Activated T-cell treated with anti-CD3 and anti-CD28 coated beads, Interleukin-2, amount 50 U/mL, for 72 hours (primary cell): ENCODE measurements at places on chromosomes 7 and 10.
A peak's percentile ranks its signal among the peaks of the same experiment; 100 is the strongest.

DNA sequence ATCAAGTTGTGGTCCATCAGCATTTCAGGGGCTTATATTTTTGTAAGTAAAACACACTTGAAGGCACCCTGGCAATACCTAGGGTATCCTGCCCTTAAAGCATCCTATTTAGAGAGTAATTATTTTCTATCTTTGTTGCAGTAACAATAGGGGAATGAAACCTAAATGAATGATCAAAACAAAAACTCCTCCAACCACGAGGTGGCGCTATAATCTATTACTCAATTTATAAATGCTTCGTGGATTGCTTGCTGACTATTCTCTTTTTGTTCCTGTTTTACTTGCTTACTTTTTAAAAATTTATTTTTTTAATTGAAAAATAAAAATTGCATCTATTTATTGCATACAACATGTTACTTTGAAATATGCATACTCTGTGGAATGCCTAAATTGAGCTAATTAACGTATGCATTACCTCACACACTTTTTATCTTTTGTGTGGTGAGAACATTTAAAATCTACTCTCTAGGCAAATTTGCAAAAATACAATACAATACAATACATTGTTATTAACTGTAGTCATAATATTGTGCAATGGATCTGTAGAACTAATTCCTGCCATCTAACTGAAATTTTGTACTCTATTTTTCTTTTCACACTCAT lies 147.7 kb upstream of the BMPER start:
- peak; percentile 27 for DNase-seq

- DNase-seq = peak; percentile 42
Measured at GRCh38 chr7:130649004-130649790, 19.4 kb downstream of the COPG2 start.

DNA sequence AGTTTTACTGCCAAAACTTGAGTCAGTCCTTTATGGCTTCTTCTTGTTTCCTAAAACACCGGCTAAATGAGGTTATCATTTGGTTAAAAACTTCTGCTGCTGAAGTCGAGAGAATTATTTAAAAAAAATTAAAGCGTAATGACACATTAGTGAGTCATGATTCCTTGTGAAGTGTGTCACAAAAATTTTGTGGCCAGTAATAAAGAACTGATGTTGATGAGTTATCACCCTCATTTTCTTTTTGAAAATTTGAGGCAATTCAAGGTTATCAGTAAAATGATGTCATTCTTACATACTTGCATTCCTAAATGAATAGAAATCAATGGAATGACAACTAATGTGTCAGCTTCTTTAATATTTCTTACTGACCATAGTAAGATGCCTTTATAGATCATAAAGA lies 427.4 kb downstream of the SORCS3 start:
- no peak for DNase-seq

DNA sequence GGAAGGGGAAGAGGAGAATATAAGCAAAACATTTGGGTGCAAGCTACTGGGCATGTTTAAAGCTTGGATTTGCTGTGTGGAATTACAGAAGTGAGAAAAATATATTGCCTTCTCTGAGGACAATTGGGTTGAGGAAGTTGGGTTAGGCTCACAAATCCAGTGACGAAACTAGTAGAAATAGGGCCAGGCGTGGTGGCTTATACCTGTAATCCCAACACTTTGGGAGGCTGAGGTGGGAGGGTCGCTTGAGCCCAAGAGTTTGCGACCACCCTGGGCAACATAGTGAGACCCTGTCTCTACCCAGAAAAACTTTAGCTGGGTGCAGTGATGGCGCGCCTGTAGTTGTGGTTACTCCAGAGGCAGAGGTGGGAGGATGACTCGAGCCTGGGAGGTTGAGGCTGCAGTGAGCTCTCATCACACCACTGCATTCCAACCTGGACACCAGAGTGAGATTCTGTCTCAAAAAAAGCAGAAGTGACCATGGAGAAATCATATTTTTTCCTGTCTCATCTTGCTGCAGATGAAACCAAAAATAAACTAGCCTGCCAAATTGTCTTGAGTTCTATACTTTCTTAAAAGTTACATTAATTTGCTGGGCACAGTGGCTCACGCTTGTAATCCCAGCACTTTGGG lies 22.4 kb downstream of the NRBF2 start:
- DNase-seq = no peak

GRCh38 chr10:128052696-128053095 lies 73.5 kb downstream of the MKI67 start:
- DNase-seq = no peak

GRCh38 chr10:128514536-128514935 lies 388.3 kb upstream of the MKI67 start:
- DNase-seq = no peak

- no peak for DNase-seq
Measured at GRCh38 chr7:50281680-50282445, 22.7 kb upstream of the IKZF1 start.

DNA sequence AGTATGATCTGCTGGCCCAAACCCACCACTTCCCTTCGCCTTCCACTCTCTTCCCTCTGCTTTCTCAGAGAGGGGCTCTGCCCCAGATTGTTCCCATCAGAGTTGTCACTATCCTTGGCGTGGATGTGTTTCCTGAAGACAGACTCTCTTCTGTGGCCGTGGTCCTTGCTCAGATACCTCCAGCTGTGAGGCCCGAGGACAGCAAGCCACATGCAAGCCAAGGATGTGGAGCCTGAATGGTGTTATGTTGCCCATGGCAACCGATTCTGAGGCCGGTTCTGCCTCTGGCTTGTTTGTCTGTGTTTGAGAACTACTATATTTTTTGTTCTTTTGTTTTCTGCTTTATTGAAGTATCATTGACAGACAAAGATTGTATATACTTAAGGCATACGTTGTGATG lies 247.4 kb upstream of the PODXL start:
- no peak for DNase-seq

DNA sequence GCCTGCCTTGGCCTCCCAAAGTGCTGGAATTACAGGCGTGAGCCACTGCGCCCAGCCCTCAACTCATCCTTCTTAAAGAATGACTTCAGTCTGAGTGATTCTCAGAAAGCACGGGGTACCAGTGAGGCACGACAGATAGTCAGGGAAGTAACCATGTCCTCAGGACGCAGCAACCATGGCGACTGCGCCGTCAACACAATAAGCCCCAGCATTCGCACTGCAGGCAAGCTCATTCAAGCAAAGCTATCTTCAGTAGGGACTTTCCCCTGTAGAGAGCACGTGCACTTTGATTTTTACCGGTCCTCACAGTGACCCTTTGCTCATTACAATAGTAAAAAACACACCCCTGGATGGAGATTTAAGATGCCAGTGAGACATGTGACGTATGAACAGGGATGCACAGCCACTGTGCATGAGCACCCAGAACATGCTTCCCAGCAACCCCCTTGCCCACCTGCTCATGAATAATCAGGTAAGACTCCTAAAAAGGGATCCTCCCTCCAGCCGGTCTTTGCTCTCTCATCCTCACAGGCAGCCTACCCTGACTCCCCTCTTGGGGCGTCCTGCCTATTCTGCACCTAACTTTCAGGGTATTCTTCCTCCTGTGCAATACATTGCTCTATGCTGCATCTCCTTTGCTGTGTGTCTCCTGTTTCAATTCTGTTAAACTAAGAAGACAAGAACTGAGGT lies 9.1 kb downstream of the WDR86 start:
- DNase-seq = no peak

- DNase-seq = no peak
Measured at GRCh38 chr7:152869041-152869676, 109.6 kb downstream of the ACTR3B start.

DNA sequence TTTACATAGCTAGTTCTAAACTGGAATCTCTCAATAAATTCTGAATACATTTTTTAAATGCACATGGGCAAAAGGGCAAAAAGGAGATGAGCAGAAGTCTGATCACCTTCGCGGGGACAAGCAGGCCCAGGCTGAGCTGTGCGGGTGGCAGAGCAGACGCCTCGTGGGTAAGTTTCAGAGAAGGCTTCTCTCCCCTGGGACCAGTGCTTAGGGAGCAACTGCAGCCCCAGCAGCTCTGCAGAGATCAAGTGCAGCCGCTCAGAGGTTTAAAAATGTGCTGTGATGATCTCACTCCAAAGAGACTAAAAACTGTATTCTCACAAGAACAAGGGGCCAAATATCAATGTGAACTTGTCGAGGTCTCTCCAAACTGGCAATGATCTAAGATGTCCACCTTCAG lies 264.3 kb upstream of the RNF32 start:
- DNase-seq = no peak

DNA sequence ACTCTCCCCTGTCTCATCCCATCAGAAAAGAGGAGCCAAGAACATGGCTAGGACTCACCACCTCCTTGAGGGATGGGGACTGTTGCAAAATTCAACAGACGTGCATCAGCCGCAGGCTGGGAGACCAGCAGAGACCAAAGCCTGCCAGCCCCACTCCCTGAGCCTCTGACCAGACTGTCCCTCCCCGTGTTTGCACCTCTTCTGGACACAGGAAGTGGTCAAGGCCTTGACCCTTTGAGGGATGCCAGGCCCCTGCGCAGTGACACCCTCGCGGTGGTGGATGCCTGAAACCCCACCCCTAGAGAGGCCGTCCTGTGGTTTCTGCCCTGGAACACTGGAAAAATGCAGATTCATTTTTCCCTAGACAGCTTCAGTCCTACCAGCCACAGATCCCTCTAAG lies 128.4 kb upstream of the TCF7L2 start:
- no peak for DNase-seq

GRCh38 chr7:26978146-26978545 lies 113.8 kb upstream of the SKAP2 start:
- DNase-seq = no peak

DNA sequence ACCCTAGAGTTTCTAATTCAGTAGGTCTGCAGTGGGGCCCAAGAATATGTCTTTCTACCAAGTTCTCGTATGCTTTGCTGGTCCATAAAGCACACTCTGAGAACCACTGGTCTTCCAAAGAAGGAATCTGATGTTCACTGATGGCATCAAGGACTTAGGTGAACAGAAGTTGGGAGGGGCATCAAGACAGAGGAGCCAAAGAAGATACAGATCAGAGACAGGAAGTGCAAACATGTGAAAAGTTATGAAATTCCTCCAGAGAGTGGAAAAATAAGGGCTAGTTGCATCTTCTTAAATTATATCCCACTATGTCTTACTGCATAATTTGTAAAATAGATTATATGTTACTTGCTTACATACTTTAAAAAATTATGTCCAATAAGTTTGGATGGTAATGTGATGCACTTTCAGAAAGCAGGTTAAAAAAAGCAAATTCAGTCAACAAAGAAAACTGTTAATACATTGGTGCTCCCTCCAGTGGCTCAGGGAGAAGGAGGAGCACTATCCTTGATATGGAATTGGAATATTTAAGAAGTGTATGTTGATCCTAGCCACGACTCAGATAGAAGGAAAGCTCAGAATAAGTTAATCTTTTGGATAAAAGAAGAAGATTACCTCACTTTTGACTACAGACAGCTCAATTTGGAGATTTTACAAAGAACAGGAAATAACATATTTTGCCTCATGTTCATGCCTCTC lies 35.8 kb downstream of the CREB3L2 start:
- DNase-seq = no peak

DNA sequence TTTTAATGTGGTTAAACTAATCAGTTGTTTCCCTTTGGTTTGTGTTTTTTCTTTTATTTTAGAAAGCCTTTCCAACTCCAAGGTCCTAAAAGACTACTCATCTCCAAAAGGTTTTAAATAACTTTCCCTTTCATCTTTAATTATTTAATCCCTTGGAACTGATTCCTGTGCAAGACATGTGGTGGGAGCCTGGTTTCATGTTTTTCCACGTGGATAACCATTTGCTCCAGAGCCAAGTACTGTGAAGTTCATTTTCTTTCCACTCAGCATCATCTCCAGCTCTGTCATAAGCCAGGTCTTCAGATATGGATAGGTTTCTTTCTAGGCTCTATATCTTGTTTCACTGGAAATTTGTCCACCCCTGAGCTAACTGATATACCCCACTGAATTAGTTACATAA lies 16.7 kb downstream of the PPP1R3C start:
- no peak for DNase-seq

- peak; percentile 48 for DNase-seq
Measured at GRCh38 chr7:70681469-70682350, 450.2 kb upstream of the GALNT17 start.

- no peak for DNase-seq
Measured at GRCh38 chr7:149317496-149317895, 55.5 kb downstream of the ZNF783 start.

DNA sequence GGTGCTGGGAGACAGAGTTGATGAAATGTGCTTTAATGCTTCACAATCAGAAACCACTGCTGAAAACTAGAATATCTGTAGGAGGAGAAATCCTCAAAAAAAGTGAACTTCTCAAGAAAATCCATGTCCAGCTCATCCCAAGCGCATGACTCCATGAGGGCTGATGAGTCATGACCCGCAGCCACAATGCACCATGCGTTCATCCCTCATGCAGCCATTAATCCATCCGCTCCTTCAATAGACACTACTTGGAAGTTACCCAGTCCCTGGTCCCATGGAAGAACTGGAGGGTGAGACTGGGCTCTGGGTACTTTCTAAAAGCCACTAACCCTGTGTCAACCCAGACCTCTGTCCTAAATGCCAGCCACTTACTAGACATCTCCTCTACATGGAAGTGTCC lies 24.4 kb downstream of the TMEM273 start:
- no peak for DNase-seq

DNA sequence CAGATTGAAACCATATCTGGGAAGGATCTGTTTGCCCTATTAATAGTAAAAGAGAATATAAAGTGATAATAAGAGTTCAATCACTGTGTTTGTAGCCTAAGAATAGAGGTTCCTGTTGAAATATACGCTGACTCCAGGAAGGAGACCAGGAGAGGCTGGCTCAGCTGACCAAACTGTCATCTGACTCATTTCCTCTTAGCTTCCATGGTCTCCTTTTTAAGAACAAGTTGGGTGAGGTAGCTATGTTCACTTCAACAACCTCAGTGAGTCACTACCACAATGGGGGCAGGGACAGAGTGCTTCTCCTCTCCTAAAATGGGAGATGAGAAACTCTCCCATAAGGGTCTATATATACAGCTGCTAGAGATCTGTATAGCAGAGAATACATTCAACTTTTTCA lies 543.3 kb downstream of the CALN1 start:
- DNase-seq = no peak

GRCh38 chr10:32055478-32056135 lies 618 bp downstream of the KIF5B start:
- DNase-seq = peak; percentile 52

DNA sequence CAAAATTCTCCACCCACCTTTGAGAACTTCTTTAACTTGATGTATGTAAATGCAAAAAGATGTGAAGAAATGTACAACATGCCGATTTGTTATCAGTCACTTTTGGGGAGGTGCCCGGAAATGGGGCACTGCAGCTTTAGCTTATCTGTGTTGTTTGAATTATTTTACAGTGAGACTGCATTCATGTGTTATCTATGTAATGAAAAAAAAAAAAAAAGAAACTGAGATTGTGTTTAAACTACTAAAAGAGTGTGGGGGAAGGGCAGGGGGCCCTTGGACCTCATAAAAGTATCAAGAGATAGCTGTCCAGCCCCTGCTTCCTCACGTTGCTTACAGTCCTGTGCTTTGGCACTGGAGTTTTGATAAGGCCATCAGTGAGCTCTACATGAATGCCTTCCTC lies 259.4 kb downstream of the STK31 start:
- DNase-seq = no peak

DNA sequence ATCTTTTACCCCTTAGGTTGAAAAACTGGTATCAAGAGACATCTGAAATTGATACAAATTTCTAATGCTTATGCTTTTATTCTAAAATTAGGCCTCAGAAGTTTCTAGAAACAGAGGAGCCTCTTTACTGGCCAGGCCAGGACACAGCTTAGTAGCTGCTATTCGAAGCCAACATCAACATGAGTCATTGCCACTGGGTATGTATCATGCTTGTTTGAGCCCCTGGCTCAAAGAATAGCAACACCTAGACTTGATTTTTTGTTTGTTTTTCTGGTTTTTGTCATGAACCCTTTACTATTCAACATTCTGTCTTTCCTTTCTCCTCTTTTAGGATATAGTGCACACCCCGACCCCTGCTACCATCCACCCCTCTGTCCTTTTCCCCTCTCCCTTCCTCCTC lies 90.9 kb upstream of the STK17A start:
- no peak for DNase-seq
